Activated T-cell treated with anti-CD3 and anti-CD28 coated beads for 24 hours (primary cell): ENCODE measurements at places on chromosomes 16 and 17.
A peak's percentile ranks its signal among the peaks of the same experiment; 100 is the strongest.

GRCh38 chr16:87979352-87979751 is 28.1 kb downstream of the BANP start:
- DNase-seq, result no peak

DNA sequence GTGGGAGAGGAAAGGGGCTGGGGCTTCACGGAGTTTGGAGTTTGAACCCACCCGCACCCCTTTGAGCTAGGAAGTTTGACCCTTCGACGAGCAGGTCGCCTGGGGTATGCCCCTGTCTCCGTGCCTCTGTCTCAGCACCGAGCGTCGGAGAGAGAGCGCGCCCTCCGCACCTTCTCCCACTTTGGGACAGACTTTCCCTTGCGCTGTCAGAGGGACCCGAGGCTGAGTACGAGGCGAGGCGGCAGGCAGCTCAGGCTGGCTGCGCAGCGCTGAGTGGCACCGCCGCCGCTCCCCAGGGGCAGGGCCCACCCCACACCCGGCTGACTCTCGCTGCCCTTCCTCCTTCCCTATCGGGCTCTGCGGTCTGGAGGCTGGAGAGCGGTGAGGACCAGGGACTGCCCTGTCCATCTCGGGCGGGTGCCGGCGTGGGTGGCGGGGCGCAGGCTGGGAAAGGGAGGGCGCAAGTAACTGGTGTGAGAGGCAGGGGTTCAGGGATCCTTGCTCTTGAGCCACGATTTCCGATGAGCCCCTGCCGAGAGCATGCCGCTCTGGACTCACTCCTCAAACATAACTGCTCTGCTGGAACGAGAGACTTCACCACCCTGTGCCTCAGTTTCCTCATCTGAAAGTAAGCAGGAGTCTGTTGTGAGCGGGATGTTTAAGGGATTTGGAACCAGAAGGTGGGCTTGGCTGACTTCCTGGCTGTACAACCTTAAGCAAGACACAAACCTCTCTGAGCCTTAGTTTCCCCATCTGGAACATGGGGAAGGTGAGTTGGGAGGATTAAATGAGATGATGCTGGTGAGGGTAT is 981 bp downstream of the BEAN1 start:
- no peak for DNase-seq

- DNase-seq, result peak; percentile 43
Observed at GRCh38 chr17:39791111-39791992, 53.6 kb downstream of the GRB7 start.

GRCh38 chr16:86834451-86835035 is 256.2 kb downstream of the FOXL1 start:
- DNase-seq, result no peak

GRCh38 chr16:75189638-75190245 is 17.2 kb downstream of the CTRB2 start:
- DNase-seq, result no peak

GRCh38 chr17:6508519-6509030 is 47.8 kb downstream of the PITPNM3 start:
- no peak for DNase-seq

- DNase-seq, result no peak
Observed at GRCh38 chr17:17830740-17831207, 6.0 kb downstream of the SREBF1 start.

DNA sequence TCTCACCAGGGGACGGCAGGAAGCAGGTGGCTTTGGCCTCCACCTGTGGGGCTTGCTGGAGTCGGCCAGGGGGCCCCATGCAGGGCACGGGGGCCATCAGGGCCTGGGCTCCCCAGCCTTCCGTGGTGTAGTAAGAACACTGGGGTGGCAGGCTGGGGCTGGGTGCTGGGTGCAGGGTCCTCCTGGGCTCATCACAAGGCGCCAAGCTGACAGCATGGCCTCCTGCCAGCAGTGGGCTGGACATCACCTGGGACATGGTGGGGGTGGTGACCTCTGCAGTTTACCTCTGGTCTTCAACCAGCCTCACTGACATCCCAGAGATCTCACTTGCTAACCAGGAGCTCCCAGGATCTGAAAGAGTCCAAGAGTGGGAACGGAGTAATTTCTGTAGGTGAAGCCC is 5.3 kb downstream of the TNS4 start:
- DNase-seq, result no peak

DNA sequence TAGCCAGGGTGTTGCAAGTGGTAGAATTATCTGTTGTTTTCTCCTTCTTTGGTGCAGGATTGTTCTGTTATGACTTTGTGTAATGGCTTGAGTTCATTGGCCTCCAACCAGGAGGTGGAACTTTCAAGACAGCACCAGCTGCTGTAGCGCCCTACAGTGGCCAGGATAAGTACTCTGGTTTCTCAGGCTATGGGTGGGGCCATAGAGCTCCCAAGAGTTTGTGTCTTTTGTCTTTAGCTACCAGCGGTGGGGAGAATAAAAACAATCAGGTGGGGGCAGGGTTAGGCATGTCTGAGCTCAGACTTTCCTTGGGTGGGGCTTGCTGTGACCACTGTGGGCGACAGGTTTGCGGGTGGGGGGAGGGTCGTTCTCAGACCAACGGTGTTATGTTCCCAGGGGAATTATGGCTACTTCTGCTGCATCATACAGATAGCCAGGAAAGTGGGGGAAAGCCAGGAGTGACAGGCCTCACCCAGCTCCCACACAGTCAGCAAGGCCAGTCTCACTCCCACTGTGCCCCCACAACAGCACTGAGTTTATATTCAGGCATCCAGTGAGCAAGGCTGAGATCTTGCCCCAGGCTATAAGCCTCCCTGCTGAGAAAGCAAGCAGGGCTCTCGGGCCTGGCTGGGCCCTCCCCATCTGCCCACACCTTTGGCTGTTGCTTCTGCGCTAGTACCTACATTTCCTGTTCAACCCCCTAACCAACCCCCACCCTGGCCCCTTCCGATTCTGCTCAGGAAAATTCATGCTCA is 15.4 kb downstream of the ABCA10 start:
- DNase-seq, result no peak

GRCh38 chr17:7634384-7634783 is 4.4 kb downstream of the SHBG start:
- DNase-seq, result no peak

DNA sequence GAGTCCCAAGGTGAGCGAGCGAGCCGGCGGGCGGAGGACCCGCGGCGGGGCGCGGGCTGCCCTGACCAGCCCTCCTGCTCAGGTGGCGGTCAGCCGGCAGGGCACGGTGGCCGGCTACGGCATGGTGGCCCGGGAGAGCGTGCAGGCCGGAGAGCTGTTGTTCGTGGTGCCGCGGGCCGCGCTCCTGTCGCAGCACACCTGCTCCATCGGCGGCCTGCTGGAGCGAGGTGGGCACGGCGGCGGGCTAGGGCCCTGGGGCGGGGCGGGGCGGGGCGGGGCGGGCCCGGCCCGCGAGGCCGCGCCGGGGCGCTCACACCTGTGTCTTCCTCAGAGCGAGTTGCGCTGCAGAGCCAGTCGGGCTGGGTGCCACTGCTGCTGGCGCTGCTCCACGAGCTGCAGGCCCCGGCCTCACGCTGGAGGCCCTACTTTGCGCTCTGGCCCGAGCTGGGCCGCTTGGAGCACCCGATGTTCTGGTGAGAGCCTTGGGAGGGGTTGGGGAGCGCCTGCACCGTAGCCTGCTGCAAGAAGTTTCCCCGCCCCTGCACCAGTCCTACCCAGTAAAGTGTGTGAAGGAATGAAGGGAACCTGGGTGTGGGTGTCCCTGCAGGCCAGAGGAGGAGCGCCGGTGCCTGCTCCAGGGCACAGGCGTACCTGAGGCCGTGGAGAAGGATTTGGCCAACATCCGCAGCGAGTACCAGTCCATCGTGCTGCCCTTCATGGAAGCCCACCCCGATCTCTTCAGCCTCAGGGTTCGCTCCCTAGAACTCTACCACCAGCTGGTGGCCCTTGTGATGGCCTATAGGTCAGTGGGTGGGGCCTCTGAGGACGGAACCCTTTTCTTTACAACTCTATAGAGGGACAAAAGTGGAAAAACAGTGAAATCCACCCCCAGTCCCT is 802 bp downstream of the SETD6 start:
- no peak for DNase-seq

GRCh38 chr17:56939869-56940484 is 20.9 kb downstream of the COIL start:
- DNase-seq, result no peak

GRCh38 chr16:72970656-72971055 is 77.3 kb downstream of the ZFHX3 start:
- no peak for DNase-seq

GRCh38 chr17:81713556-81714411 is 1.7 kb downstream of the SLC25A10 start:
- no peak for DNase-seq

DNA sequence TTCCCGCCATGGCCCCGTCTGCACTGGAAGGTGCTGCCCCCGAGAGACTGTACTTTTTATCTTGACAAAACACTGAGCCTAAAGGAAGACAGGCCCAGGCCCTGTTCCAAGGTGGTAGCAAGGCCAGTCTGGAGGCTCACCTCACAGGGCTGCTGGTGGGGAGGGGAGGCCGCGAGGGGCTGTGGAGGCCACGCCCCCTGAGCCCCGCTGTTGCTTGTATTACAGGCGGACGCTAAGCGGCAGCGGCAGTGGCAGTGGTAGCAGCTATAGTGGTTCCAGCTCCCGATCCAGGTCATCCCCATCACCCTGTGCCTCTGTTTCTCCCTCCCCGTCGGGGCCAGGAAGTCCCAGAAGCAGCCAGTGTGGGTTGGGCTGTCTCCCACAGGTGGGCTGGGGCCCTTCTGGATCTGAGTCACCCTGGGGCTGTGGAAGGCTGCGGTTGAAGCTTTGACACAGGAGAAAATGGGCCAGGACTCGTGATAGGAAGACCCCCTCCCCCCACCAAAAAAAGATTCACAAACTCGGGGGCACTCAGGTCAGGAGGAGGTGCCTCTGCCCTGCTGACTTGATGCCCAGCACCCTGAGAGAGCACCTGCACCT is 13.3 kb upstream of the IL17C start:
- no peak for DNase-seq

- no peak for DNase-seq
Observed at GRCh38 chr17:62049299-62049698, 15.8 kb downstream of the MED13 start.

DNA sequence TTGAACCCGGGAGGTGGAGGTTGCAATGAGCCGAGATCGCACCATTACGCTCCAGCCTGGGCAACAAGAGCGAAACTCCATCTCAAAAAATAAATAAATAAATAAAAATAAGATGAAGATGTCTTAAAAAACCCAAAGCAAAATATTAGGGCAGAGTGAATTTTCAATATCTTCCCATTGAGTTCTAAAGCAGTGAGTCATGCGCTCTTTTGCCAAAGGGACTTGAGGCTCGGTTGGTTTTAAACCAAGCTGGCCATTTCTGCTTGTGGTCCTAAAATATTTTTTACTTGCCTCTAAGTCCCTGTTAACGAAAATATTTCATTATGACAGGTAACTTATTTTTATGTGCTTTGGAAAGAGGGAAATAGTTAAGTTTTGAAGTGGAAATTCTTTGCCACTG is 4.7 kb downstream of the PAFAH1B1 start:
- no peak for DNase-seq

DNA sequence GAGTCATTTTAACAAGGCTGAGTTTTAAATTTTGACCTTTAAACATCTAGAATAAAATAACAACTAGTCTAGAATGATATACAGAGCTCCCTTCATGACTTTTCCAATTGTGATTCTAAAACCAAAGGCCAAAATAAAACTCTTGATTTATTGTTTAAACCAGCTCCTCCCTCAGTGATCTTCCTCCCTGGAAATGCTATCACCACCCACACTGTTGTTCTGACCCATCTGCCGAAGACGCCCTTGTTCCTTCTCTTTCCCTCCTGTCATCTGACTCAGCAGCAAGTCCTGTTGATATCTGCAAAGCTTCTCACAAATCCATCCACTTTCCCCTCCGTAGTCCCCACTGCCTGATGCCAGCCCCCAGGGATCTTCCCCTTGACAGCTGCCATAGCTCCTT is 231.6 kb upstream of the DYNLRB2 start:
- no peak for DNase-seq

GRCh38 chr16:73764321-73764720 is 532.3 kb upstream of the PSMD7 start:
- no peak for DNase-seq

- peak; percentile 59 for DNase-seq
Observed at GRCh38 chr16:30941600-30942425, 7.1 kb upstream of the ORAI3 start.

DNA sequence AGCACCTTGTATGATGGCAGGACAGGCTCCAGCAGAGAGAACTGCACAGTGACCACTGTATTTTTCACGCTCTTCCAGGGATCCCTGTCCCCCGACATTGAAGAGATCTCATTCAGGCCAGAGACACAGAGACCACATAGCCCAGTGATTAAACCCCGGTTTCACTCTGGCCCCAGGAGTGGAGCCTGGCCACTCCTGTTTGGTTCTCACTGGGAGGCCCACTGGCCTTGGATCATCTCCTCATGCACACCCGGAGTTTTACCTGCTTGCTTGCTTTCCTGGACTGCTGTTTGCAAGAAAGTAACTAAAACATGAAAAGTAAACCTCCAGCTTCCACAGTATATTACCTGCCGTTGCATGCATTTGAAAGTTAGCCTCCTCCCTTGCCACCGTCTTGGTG is 13.2 kb upstream of the CLEC18C start:
- no peak for DNase-seq

DNA sequence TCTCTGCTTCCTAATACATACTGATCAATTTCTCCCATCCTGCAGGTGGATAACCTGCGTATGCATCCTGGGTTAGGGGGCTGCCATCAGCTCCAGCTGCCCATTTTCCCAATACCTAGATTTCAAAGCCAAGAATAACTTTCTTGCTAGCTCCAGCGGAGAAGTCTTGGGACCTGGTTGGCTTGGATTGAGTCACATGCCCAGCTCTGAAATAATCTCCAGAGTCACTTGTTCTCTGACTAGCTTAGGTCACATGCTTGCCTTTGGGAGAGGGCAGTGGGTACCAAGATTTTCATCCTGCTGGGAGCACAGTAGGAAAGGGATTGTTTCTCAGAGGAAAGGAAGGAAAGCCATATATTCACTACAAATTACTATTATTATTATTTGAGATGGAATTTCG is 70.0 kb upstream of the ELAC2 start:
- no peak for DNase-seq

GRCh38 chr17:1035546-1036170 is 38.7 kb downstream of the TIMM22 start:
- DNase-seq, result no peak

GRCh38 chr17:42629411-42630009 is 20.0 kb downstream of the TUBG1 start:
- no peak for DNase-seq

DNA sequence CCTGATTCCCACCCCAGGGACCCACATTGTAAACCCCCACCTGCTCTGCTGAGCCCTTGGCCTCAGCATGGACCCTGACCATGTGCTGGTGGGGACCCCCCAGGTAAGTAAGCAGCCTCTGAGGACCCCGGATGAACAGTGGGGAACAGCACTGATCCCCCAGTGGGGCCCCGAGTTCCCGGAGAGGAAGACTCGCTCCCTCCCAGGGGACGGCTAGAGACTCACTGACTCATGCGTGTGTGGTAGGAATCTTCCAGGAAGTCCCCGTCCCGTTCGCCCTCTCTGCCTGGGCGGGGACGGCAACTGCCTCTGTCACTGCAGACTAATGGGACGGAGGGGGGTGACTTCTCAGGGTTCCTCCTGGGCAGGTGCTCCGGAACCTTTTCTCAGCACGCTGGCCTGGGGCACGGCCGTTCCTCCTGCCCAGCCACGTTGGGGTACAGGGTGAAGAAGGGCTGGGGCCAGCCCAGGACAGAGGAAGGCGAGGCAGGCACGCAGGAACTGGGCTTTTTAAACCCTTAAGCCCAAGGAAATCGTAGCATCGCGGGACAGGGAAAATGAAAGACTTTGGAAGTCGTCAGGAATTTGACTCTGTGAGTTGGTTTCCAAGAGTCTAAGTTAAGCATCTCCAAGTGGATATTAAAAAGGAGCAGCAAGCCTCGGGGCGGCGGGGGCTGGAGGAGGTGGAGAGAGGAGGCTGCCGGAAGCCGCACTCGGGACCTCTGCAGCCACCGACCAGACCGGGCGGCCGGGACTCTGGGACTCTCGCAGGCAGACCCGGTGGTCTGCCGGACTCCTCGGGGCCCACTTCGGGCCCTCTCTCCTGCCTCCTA is 178.7 kb downstream of the SEC14L1 start:
- peak; percentile 62 for DNase-seq
